ENCODE measurements at places on chromosomes 1 and 21.

GRCh38 chr1:218679988-218680748 lies 335.0 kb downstream of the TGFB2 start:
- no peak for DNase-seq

GRCh38 chr21:45817345-45817744 lies 164.2 kb upstream of the COL6A1 start:
- DNase-seq = no peak

DNA sequence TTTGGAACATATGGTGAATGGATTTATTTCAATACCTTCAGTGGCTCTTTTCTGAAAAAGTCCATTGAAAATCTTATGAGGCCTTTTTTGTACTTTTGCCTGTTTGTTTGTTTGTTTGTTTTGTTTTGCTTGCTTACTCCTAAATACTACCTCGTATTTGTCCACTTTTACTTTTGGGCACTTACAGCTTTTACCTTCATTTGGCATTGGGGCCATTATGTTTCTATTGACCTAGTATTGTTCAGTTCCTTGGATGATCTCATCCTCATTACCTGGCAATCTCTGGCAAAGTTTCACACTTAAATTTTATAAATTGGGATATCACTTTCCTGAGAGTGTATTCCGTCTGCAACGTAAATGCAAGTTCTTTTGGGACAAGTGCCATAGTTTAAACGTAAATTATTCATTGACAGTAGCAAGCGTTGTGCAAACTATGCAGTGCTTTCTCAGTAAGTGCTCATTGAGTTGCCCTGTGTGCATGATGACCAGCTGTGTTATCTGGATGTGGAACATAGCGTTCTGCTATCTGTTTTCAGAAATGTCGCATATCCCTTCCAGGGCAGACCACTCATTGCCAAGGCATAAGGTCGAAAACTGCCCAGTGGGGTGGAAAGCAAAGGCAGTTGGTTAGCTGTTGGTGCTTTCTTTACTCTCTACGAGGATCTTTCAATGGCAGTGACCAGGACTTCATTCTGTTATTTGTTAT lies 51.1 kb downstream of the LRRC8D start:
- no peak for DNase-seq

DNA sequence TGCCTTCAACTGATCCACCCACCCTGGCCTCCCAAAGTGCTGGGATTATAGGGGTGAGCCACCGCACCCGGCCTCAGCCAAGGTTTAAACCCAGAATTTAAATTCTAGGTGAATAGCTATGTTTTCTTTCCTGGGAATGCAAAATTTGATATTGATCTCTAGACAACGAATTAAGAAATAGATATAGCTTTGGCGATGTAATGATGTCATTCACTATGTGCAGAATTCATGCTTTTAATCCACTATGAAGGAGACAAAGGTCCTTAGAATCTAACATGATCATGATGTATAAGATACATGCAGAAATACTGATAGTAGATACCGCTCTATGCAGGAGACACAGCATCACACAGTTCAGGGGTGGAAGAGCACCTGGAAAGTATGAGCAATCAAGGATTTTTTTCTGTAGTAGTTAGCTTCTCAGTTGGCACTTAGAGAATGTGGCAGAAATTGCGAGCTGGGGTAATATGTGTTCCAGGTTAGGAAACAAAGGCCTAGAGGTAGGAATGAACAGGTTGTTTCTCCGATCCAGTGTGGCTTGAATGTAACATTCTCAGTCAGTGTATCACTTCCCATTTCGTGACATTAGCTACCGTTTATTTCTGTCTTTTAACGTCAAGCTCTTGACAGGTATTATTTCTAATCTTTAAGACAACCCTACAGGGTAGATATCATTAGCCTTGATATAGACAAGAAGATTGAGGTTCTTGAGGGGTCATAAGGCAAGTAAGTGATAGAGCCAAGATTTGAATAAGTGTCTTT lies 3.0 kb upstream of the CEP350 start:
- DNase-seq = no peak

GRCh38 chr1:157403203-157403602 lies 149.1 kb downstream of the FCRL5 start:
- DNase-seq = no peak

GRCh38 chr1:160367516-160367900 lies 637 bp downstream of the NHLH1 start:
- DNase-seq = no peak

DNA sequence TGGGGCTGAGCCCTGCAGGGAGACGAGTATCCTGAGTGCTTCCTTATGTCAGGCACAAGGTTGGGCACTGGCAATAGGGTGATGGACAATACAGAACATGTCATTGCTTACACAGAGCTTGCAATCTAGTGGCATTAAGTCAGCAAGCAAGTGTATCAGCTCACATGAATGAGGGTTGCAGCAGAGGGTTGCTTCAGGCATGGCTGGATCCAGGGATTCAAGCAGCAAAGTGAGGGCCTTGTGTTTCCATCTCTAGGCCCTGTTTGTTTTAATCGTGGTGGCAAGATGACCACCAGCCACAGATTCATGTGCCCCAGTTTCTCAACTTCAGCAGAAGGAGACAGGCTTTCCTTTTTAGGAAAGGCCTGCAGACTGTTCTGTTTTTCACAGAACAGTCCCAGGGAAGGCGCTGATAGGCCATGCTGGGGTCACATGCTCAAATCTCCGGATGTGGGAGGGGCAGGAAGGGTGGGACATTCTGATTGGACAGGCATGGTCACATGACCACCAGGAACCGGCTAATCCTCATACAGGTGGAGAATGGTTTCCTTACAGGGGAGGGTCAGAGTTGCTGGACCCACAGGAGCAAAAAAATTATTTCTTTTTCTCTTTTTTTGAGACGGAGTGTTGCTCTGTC lies 14.4 kb downstream of the PLOD1 start:
- DNase-seq = no peak

- DNase-seq = no peak
Observed at GRCh38 chr21:32956061-32956656, 69.6 kb upstream of the OLIG2 start.

DNA sequence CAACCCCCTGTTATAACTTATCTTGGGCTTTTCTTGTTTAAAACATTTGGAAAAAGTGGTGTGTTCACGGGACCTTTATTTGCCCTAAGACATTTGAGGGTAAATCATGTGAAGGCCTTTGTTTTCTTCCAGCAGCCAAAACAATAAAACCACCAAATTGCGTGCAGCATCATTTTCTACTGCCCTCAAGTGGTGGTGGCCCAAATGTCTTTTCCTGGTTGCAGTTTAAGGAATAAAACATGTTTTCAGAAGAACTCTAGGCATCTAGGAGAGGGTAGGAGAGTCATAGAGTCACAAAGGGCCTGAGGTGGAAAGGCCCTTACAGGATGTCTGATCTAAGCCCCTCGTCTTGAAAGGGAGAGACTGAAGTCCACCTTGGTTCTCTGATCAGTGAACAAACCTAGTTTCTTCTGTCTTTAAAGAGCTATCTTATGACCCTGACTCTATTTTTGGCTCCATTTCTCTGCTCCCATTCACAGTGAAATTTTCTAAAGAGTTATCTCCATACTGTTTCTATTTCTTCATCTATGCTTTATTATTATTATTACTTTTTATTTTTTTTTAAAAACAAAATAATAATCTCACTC lies 16.0 kb upstream of the EPS15 start:
- no peak for DNase-seq

GRCh38 chr21:25385911-25386474 lies 221.3 kb downstream of the MRPL39 start:
- DNase-seq = no peak

GRCh38 chr1:108000184-108000583 lies 35.2 kb upstream of the VAV3 start:
- DNase-seq = no peak

GRCh38 chr1:192521734-192522133 lies 53.8 kb upstream of the RGS1 start:
- no peak for DNase-seq

- no peak for DNase-seq
Observed at GRCh38 chr1:55402142-55402541, 187.0 kb upstream of the USP24 start.

DNA sequence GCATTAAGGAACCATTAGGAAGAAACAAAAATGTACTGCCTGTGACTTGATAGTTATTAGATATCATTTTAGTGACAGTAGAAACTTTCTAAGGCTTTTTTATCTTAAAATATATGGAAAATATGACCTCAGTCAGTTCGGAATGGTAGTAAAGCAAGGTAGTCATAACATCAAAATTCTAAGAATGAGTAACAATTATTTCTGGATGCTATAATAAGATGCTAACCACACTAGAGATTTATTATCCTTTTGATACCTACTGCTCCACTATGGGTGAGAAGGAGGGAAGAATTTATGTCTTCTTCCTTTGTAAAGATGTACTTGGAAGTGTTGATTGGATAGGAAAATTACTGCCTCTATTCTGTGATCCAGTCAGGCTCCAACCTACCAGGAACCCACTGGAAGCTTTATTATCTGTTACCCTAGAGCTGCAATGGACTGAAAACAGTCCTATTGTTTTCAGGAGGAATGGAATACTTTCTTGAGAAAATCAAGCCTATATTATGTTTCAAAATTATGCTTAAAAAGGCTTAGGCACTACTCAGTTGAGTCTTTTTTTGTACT lies 8.8 kb downstream of the FMN2 start:
- DNase-seq = no peak

- DNase-seq = no peak
Observed at GRCh38 chr1:53633073-53633704, 105.8 kb downstream of the GLIS1 start.

- no peak for DNase-seq
Observed at GRCh38 chr1:63662841-63663240, 69.6 kb downstream of the PGM1 start.

DNA sequence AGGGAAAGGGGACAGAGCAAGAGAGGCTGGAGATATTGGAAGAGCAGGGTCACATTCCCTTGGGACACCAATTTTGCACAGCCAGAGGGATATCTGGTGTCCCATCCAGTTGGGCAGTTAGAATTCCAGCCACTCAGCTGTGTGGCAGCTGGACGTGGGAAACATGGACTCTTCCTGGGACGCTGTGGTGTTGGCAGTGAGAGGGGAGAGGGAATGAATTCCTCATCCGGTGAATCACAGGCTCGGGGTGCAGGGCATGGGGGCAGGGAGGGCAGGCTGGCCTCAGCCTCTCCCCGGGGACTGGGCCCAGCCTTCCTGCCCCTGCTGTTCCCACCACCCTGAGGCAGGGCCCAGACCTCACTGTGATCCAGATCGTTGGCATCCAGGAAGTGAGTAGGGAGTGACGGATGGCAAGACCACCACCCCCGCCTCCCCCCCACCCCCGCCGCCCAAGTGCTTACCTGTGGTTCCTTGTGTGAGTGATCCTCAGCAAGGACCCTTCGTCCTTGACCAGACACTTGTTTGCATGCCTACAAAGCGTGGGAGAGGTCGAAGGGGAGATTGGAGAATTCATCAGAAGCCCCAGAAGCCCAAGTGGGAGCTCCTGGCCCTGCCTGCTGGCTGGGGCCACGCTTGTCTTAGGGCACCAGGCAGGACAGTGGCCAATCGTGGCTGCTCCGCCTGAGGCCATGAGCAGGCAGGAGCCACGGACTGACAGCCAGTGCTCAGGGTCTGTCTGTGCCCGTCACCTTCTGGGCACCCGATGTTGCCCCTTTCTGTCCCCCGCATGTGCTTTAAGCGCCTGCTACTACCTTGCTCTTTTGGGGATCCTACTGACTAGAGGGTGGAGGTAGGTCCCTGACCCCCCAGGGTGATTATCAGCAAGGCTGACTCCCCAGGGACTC lies 8.7 kb downstream of the WNT3A start:
- no peak for DNase-seq

DNA sequence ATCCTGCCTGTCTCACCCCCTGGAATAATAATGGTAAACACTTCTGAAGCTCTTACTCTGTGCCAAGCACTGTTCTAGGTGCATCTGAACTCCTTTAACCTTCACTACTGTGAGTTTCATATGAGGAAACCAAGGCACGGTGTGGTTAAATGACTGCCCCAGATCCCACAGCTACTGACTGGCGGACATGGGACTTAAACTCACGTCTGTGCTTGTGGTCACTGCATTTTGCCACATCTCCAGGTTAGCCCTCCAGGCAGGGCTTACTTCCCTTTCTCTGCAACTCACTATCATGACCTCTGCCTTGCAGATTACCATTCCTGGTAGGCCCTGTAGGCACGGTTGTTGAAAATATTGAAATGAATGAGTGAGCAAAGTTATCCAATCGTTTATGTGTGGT lies 83.4 kb downstream of the ADSS2 start:
- no peak for DNase-seq

DNA sequence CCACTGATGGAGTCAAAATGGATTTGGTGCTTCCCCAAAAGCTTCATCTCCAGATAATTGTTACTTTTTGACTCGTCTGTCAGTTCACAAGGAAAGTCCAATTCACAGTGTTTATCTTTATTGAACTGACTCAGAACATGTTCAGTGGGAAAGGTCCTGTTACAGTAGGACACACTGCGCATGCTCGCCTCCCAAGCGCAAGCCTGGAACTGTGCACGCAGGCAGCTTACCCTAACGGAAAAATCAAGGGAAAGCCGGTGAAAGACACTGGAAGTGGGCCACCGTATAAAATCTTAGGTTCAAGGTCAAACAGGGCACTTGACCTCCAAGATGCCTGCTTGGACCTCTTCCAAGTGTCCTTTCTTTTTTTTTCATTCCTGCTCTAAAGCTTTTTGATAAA lies 174.6 kb downstream of the USP25 start:
- DNase-seq = no peak

DNA sequence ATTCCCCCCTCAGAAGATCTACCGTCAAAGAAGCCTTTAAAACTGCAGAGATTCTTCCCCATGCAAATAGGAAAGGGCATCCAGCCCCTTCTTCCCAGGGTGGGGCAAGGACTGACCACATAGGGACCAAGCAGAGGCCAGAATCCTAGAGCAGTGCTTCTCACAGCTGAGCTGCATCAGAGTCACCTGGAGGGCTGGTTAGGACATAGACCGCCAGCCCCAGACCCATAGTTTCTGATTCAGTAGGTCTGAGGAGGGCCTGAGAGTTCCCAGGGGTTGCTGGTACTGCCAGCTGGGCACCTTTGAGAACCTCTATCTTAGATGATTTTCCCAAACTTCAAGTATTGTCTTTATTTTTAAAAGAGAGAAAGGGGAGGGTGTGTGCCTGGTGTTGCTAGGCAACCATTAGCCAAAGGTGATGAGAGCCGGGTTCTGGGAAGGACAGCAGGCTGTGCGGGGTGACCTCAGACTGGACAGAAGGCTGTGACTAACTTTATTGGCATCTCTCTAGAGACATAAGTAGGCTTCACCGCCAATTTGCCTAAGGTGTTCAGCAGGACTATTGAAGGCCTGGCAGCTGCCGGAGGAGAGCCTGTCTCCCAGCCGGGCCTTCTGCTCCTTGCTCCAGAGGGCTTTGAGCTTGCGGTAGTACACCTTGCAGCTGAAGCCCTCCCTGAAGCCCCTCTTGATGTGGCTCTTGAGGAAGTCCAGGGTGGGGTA lies 3.0 kb downstream of the SPATA46 start:
- no peak for DNase-seq

All from activated gamma-delta T cell (primary cell).